ENCODE measurements at places on chromosomes 3 and 15. TPM values are rescaled to one million over a fixed set of nuclear protein-coding genes. Genes with fewer than 3 reads are reported as not detected.
A peak's percentile ranks its signal among the peaks of the same experiment; 100 is the strongest.

DNA sequence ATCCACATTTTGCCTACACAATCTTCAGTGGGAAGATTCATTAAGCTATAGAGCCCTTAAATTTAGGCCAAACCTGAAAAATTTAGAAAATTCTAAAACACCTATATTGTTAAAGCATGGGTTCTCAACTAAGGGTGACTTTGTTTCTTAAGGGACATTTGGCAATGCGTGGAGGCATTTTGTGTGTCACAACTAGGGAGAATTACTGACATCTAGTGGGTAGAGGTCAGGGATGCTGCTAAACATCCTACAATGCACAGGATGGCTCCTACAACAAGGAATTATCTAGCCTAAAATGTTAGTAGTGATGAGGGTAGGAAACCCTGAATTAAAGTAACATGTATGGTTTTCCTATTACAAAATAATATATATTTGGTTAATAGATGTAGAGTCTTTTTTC, 55.8 kb downstream of the TBC1D5 start:
- no peak for DNase-seq

GRCh38 chr3:39750712-39751111, 58.7 kb upstream of the MYRIP start:
- no peak for DNase-seq

CDC25A gene
- total RNA-seq = 29.0 TPM

- no peak for DNase-seq
These were observed 39.8 kb downstream of the SST start for GRCh38 chr3:187630404-187630803.

DNA sequence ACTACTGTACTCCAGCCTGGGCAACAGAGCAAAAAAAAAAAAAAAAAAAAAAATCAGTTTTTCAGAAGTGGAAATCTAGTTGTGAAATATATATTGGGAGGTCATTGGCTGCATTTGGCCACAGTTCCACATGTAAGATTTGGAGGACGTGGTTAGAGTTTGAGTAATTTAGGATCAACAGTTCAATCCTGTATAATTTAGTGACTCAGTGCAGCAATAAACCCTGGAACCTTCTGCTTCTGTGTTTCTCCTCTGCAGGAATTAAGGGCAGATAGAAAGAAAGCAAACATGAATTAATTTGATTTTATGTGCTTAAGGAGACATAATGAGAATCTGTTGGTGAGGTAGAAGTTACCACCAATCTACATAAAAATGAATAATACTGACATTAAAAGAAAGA, 347.0 kb downstream of the PTPRG start:
- DNase-seq = no peak

DNA sequence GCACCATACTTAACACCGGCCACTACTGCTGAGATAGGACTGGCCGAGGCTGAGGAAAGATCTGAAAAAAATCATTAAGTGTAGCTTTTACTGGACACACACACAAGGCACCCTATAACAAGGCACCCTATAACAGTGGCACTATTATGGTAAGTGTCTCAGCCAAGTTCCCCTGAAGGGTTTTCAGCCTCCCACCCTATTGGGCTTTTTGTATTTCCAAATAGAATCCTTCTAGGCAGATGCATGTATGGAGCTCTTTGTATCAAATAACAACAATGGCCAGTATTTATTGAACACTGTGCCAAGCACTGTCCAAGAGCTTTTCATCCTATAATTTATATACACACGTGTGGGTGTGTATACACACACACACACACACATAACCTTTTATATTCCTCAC, 6.7 kb upstream of the DNAJA4 start:
- no peak for DNase-seq

- DNase-seq = no peak
These were observed 12.1 kb upstream of the APBA2 start for GRCh38 chr15:28873585-28874190.

MRPL47 gene
- 53.2 TPM for total RNA-seq

PSTPIP1 gene
- total RNA-seq = 7.1 TPM

CCR8 gene
- total RNA-seq = not detected

- peak; percentile 59 for DNase-seq
These were observed at the start of gene SLC9A9 for GRCh38 chr3:143847787-143848631. SLC9A9 (minus strand) TSS chr3:143848468; CDS start chr3:143848322, 146 bp downstream.

DNA sequence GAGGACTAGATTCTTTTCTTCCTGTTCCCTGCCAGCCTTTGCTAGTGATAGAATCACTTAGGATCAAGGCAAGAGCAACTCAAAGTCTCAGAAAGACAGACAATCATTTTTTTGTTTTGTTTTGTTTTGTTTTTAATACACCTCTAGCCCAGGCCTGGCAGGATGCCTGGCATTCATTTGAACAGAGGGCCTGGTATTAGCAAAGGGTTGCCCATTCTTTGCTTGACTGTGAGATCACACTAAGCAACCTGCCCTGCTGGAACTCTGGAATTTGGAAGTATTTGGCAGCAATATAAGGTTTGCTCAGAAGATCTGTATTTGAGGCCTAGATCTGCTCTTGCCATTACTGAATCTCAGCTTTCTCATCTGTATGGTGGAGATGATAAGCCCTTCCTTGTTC, 21.8 kb upstream of the ATP13A5 start:
- no peak for DNase-seq

DNA sequence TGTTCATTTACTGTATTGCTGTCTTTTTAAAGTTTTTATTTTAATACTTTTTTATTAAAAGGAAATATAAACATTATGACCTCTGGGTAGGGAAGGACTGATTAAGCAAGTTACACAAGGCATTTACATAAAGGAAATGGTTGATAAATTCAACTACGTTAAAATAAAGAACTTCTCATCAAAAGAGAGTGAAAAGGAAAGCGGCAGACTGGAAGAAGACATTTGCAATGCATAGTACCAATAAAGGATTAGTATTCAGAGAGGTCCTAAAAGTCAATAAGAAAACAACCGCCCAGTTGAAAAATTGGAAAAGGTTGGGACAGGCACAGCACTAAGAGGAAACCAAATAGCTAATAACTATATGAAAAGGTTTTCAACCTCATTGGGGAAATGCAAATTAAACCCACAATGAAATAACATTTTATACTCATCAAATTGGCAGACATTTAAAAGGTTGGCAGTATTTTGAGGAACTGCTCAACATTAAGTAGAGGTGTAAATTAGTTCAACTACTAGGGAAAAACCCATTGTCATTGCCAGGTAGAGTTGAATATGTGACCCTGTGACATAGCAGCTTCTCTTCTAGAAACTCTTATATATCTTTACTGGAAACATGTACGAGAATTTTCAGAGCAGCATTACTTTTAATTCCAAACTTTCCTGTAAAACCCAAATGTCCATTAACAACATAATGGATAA, 9.5 kb downstream of the PDE8A start:
- no peak for DNase-seq

- no peak for DNase-seq
These were observed 220.2 kb upstream of the CD96 start for GRCh38 chr3:111321786-111322185.

ADAMTS9 gene
- total RNA-seq = 0.07 TPM

RBM15B gene
- total RNA-seq = 29.5 TPM

SMC4 gene
- total RNA-seq = 147 TPM

DNA sequence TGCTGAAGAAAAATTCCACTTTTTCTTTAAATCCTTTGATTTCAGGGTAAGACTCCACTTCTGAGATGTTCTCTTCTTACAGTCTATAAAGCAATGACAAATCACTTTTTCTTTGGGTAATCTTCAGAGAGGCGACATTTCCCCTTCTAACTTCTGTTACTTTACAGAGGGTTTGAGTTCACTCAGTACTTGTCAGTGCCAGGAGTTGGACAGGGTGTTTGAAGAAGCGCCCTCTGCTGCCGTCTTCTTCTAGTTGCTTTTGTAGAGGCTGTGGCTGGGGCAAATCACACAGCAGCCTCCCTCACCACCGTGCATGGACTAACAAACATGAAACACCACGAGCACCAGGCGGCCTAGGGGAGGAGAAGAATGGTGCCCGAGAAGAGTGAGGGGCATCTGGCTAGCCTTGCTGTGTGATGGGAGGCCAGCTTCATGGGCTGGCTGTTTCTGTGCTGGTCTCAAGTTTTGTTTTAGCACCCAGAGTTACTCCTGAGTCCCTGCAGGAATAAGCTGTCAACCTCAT, at the start of gene CD80:
Gene CD80 (minus strand): TSS at position 174 of the 523 bp plus-strand sequence. CDS start 1,886 bp downstream, outside the sequence.
- DNase-seq = no peak

Data from foreskin keratinocyte (primary cell).